Esophagus muscularis mucosa (tissue), 4 donors: ENCODE measurements at places on chromosomes 12 and 14. TPM values are rescaled to one million over a fixed set of nuclear protein-coding genes. Genes with fewer than 3 reads are reported as not detected.

SCYL2 gene
- total RNA-seq: 50.5 TPM

ABCC9 gene
- 44.1 TPM for total RNA-seq

ATG14 gene
- total RNA-seq: 17.2 TPM

EPYC gene
- total RNA-seq: not detected

OAS3 gene
- 9.3 TPM for total RNA-seq

MYBPC1 gene
- not detected for total RNA-seq

SLC5A8 gene
- total RNA-seq: not detected

GPR135 gene
- total RNA-seq: 7.6 TPM

KRT73 gene
- total RNA-seq: not detected

CD163 gene
- total RNA-seq: 327 TPM

PSMD9 gene
- 53.9 TPM for total RNA-seq

B3GNT4 gene
- not detected for total RNA-seq

NELL2 gene
- 5.2 TPM for total RNA-seq

IL26 gene
- total RNA-seq: not detected

CSRP2 gene
- total RNA-seq: 65.5 TPM

TBC1D30 gene
- total RNA-seq: 2.1 TPM

RPS6KL1 gene
- 5.8 TPM for total RNA-seq

PDZRN4 gene
- 75.2 TPM for total RNA-seq

PMEL gene
- total RNA-seq: 0.66 TPM

IL22 gene
- not detected for total RNA-seq

BIN2 gene
- total RNA-seq: 2.0 TPM

SERPINA9 gene
- not detected for total RNA-seq

PRB2 gene
- total RNA-seq: not detected

SELPLG gene
- 7.2 TPM for total RNA-seq

MAP1LC3B2 gene
- total RNA-seq: 1.8 TPM

BCL2L14 gene
- total RNA-seq: not detected

TAS2R7 gene
- not detected for total RNA-seq

C12orf60 gene
- total RNA-seq: 2.1 TPM

SCN8A gene
- 0.29 TPM for total RNA-seq
